Activated T-helper 2 cell treated with anti-CD3 and anti-CD28 coated beads, Interferon-gamma antibody, Interleukin-2, Interleukin-4, amounts not matched to agents 10 μg/mL and 5 μg/mL and 100 μg/mL, durations not matched to agents 14 hours and 24 hours and 36 hours (primary cell): ENCODE measurements at places on chromosomes 4 and X. TPM values are rescaled to one million over a fixed set of nuclear protein-coding genes. Genes with fewer than 3 reads are reported as not detected.

DNA sequence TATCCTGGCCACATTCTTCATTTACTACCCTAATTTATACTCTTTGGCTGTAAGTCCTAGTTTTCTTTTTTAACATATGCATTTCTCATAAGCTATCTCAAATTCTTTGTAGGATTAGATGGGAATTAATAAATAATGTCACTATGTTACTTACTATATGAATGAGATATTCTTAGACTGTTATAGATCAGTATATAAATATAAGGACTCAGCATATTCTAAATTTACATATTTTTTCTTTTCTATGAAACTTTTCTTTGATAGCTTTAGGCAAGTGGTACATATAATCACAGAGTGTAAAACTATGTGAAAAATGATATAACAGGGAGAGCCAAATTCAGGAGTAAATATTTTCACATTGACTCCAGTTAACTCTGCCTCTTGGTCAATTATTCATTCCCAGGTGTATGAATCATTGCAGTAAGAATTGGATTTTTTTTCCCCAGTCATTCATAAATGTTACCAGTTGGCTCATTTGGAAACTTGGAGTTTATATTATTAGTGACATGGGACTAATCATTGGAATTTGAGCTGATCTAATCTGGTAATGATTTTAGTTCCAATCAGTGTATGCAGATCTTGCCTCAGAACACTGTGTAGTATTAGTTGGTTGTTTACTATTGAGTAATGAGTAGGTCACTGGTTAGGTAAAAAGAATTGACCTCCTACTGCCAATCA is 25.3 kb downstream of the FHIP1A start:
- no peak overlapping the region for H3K27ac ChIP-seq
- H3K27me3 ChIP-seq, result peaks cover 4% of the 10 kb centered on the region
- no peak for DNase-seq
- H3K4me1 ChIP-seq, result no peaks in the 10 kb centered on the region

DNA sequence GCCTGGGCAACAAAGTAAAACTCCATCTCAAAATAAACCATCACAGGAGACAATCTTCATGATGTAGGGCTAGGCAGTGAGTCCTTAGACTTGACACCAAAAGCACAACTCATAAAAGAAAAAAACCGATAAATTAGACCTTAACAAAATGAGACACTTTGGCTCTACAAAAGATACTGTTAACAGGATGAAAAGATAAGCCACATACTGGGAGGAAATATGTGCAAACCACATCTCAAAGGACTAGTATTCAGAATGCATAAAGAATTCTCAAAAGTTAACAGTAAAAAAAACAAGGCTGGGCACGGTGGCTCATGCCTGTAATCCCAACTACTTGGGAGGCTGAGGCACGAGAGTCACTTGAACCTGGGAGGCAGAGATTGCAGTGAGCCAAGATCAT is 13.2 kb downstream of the EFHC2 start:
- no peaks in the 10 kb centered on the region for H3K27me3 ChIP-seq
- no peak for DNase-seq
- no peak overlapping the region for H3K27ac ChIP-seq
- no peaks in the 10 kb centered on the region for H3K36me3 ChIP-seq
- no peak overlapping the region for H3K4me3 ChIP-seq

DNA sequence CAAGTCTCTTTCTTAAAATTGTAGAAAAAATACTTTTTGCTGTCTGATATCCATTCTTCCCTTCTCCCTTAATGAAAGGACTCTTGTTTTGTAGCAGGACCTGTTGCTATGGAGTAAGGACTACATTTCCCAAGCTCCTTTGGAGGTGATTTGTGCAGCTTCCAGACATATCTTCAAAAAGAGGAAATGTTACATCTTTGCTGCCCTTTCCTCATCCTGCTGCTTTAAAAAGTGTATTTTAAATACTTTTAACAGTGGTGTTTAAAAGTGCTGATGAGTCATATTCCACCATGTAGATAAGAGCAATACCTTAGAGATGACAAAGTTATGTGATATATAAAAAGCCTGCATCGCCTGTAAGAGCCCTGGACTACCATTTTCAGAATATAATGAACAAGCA is 98.7 kb downstream of the CFAP299 start:
- H3K36me3 ChIP-seq, result no peaks in the 10 kb centered on the region
- H3K27me3 ChIP-seq, result peaks cover 11% of the 10 kb centered on the region
- peaks cover 10% of the 10 kb centered on the region for H3K4me1 ChIP-seq
- DNase-seq, result no peak

CT47B1 gene
- not detected in 2 replicates for total RNA-seq

CLIC2 gene
- 0.11 and 0.14 TPM in 2 replicates for total RNA-seq

PRPS1 gene
- total RNA-seq, result 94.4 and 94.5 TPM in 2 replicates

CCNQ gene
- total RNA-seq, result 23.6 and 25.3 TPM in 2 replicates

- no peak overlapping the region for H3K4me3 ChIP-seq
- H3K27ac ChIP-seq, result no peak overlapping the region
- H3K27me3 ChIP-seq, result no peaks in the 10 kb centered on the region
These were observed 482.9 kb downstream of the NAF1 start for GRCh38 chr4:162683659-162684370.

SLC10A6 gene
- total RNA-seq, result not detected in 2 replicates

DNA sequence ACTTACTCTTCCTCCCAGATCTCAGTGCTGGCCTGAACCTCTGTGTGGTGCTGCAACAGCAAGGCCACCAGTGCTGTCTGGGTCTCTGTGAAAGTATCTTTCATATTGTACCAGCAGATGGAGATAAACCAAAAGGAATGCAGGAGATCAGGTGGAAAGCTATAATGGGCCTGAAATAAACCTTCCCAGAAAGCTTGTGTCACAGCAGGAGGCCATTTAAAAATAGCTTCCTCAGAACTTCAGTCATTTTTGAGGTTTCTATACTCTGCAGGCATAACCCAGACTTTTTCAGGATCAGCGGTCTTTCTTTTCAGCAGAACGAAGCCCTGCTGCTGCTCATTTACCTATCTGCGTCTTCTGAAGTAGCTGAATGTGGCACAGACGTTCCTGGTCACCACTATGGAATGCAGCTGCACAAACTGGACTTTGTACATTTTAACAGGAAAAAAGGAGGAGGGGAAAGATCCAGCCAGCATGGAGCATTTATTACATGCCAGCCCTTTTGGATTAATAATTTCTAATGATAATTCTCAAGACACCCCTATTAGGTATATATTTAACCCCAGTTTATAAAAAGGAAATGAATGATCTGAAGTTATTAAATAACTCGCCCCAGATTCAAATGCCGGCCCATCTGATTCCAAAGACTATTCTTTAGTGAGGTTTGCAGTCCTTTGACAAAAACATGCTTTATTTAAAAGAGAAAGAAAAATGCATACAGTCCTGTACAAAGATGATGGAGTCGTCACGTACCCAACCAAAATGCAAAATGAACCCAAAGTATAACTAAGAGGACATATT is 119.7 kb downstream of the NFKB1 start:
- no peak overlapping the region for H3K4me3 ChIP-seq
- H3K4me1 ChIP-seq, result peaks cover 49% of the 10 kb centered on the region
- peak overlapping the region; percentile 58 for H3K27ac ChIP-seq
- H3K36me3 ChIP-seq, result peaks cover 23% of the 10 kb centered on the region

- no peak overlapping the region for H3K27ac ChIP-seq
- H3K4me1 ChIP-seq, result no peaks in the 10 kb centered on the region
- no peak overlapping the region for H3K4me3 ChIP-seq
- no peaks in the 10 kb centered on the region for H3K27me3 ChIP-seq
These were observed 65.6 kb downstream of the MRPL1 start for GRCh38 chr4:77927991-77928925.

- no peaks in the 10 kb centered on the region for H3K27me3 ChIP-seq
- H3K36me3 ChIP-seq, result no peaks in the 10 kb centered on the region
- H3K27ac ChIP-seq, result no peak overlapping the region
- no peak overlapping the region for H3K4me3 ChIP-seq
These were observed 1020.9 kb upstream of the INTU start for GRCh38 chr4:126611900-126612299.

FRMD7 gene
- total RNA-seq, result not detected in 2 replicates

GRCh38 chrX:52261463-52262194 is 76.9 kb downstream of the MAGED4 start:
- H3K27ac ChIP-seq, result peak overlapping the region; percentile 98
- DNase-seq, result peak; percentile 77
- peaks cover 14% of the 10 kb centered on the region for H3K4me1 ChIP-seq
- H3K4me3 ChIP-seq, result peak overlapping the region; percentile 94
- H3K36me3 ChIP-seq, result no peaks in the 10 kb centered on the region
- H3K27me3 ChIP-seq, result peaks cover 10% of the 10 kb centered on the region

- no peak overlapping the region for H3K27ac ChIP-seq
- peaks cover 29% of the 10 kb centered on the region for H3K4me1 ChIP-seq
- H3K27me3 ChIP-seq, result peaks cover 2% of the 10 kb centered on the region
- no peak overlapping the region for H3K4me3 ChIP-seq
- no peak for DNase-seq
These were observed 31.3 kb downstream of the FAM241A start for GRCh38 chr4:112176596-112176995.
